RPMI7951 (cell line): ENCODE measurements at places on chromosomes 16 and 17.
A peak's percentile ranks its signal among the peaks of the same experiment; 100 is the strongest.

- no peak for DNase-seq
Measured at GRCh38 chr17:41722231-41722630, 10.1 kb downstream of the GAST start.

DNA sequence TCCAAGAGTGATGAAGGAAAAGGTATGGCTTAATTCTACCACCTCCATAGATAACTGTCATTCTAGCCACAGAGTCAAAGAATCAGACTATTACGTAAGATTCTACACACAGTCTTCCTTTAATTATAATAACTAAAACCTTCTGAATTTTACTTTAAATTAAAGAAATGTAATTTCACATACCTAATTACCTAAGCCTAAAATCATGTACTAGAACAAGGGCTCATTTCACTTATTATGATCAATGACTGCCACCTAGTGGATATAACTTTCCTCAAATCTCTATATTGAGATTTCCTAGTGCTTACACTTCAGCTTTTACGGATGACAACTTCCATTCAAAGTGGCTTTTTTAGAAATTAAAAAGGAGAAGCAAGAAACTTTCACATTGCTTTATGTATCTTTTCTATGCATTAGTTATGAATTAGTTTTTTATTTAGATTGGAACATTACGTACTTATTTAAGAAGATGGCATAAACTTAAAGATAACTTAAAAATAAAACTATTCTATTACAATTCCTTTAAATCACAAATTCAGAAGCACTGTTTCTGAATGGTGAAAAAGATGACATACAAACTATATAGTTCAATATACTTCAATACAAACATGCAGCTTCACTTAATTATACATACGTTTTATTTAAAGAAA, 18.2 kb upstream of the ABCA10 start:
- DNase-seq, result peak; percentile 37

GRCh38 chr17:72511242-72511641, 390.4 kb downstream of the SOX9 start:
- DNase-seq, result no peak

- peak; percentile 95 for DNase-seq
Measured at GRCh38 chr16:11105038-11105903, 150.7 kb downstream of the SOCS1 start.

DNA sequence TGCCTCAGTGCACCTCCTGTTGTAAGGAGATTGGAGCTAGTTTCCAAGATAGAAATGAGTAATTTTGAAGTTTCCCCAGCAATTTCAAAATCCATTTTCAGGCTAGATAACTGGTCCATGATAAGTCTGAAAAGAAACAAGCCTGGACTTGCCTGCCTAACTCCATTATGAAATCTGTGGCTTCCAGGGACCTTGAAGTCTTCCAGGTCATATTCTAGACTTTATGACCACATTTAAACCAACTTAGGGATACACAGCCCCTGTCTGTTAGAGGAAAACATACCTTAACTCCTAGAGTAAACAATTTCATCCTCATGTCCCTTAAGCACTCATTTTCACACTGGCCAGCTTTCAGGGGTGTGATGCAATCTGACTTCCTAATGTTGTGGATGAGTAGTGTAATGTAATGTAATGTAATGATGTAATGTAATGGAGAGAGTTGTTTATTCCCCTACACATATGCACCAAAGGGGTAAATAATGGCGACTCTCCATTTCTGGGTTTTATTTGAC, 96.7 kb upstream of the FAM20A start:
- no peak for DNase-seq

- no peak for DNase-seq
Measured at GRCh38 chr17:869567-870525, 87.7 kb downstream of the MRM3 start.

DNA sequence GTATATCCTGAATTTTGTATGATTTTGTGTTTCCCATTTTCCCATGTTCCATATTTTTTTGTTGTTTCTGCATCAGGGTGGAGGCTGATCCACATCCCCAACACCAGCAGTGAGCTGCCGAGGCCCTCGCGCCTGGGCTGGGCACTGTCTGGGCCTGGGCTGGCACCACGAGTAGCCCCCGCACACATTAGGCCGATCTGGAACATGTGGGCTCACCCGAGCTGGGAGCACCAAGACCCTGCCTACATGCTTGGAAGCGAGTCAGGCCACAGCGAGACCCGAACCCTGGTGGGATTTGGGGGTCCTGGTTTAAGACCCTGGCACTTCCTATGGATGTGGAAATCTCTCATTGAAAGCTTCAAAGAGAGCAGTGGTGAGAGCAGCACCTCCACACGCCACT, 8.5 kb downstream of the KCTD5 start:
- no peak for DNase-seq

DNA sequence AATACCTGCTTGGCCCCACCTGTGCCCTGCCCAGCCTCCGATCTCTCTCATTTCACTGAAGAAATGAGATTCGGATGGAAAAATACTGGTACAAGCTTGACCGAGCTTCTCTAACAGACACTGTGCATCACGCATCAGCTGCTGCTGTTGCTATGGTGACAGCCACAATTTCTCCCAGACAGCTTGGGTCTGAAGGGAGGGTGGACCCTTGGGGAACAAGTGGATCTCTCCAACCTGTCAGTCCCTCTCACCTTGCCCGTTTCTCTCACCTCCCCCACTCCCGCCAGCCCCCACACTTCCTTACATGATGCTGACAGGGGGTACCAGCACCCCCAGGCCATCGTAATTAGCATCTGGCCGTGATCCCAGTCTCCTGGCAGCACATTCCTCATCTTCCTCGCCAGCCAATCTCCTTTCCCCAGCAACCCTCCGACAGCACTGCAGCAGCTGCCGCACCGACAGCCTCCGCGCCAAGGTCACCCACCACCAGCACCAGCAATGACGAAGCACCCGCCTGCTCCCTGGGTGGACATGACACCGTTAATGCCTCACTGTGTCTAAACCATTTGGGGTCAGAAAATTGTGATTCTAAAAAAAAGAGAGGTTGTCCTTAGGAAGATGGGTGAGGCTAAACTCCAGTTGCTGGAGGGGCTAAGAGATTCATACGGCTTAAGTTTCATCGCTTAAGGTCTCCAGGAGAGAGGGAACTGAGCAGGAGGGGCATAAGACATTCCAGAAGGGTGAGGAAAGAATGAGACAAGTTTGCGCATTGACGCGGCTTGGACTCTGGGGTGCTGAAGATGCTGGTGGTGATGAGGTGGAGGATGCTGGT, 58.6 kb upstream of the TNRC6A start:
- peak; percentile 90 for DNase-seq

DNA sequence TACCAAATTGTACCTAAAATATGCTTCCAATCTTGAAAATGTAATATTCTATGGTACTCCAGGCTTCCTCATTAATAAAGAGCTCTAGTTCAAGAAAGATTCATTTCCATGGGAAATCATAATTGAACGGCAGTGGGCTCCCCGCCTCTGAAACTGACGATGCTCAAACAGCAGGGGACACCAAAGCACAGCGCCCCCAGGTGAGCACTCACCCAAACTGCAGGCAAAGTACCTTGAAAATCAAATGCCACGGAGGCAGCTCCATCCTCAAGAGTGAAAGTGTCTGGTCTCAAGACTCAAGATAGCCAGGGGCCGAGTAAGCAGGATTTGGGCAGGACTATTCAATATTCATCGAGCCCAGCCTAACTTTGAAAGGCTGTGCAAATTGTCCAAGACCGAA, 217.4 kb upstream of the TNRC6C start:
- DNase-seq, result no peak

- peak; percentile 95 for DNase-seq
Measured at GRCh38 chr16:3021449-3022207, 1.5 kb downstream of the TNFRSF12A start.

GRCh38 chr17:65799869-65800268, 238.4 kb upstream of the AXIN2 start:
- DNase-seq, result no peak

GRCh38 chr17:81683208-81683583, 401 bp downstream of the ARL16 start:
- no peak for DNase-seq

DNA sequence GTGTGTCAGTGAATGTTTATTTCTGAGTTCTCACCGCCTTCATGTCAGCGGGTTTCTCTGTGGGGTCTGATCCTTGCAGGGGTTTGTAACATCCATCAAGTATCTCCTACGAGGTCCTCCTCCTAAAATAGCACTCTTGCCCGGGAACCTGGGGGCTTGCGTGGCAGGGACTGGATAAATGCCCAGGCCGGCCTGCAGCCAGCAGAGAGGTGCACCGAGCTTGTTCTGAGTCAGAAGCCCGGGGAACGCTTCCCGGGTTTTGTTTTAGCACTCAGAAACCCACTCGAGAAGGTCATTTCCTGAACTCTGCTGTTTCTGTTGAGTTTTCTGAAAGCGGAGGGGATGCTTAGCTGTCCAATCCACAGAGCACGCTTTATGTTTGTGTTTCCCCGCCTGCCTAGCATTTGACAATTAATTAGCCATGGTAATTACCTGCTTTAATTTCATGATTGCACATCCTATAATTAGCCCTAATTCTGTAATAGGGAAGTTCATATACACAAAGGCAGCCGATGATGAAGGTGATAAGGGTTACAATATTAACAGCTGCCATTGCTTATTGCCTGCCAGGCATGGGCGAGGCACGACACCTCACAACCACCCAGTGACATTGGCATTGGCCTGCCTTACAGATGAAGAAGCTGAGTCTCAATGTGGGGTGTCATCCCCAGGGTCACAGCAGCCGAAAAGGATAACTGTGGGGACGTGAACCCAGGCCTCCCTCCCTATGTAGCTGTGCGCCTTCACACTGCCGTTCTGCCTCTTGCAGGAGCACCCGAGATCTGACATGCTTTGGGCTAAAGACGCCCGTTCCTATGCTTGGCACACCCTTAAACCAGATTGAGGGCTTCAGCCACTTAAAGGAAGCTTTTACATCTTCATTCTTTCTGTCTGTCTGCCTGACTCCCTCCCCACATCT, 333.1 kb downstream of the CPPED1 start:
- DNase-seq, result peak; percentile 21

DNA sequence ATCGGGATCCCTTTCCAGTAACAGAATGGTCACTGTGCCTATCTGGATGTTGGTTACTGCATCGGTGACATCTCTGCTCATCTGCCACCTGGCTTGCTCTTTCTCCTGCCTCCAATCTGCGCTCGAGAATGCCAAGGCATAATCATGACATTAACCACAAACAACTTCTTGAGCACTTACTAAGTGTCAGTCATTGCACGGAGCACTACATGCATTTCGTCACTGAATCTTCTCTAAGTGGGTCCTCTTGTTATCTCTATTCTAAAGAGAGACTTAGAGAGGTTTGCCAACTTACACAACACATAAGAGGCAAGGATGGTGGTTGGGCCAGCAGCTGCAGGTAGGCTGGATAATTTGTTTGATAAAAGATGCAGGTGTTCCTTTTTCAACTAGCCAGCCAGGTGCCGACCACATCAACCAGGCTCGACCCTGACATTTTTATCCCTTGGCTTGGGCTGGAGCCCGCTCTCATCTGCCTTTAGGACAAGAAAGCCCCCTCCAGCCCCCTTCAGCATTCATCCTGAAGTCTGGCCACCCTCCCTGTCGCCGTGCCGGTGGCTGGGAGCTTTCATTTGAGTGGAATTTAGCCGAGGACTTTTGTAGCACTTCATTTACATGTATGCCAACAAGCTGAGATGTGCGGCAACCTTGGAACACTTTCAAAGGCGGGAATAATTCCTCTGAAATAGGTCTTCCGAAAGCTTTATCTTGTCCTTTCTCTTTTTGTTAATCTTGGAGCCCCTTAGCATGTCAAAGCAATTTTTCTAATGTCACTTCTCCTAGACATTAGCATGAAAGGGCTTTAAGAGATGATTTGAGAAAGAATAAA, 89.3 kb upstream of the NKD1 start:
- DNase-seq, result no peak
